ENCODE measurements at places on chromosomes 11 and 22.

- DNase-seq: peak; percentile 32
Measured at GRCh38 chr11:17386331-17387084, 2.0 kb downstream of the KCNJ11 start.

- no peak for DNase-seq
Measured at GRCh38 chr22:46593211-46593681, 26.9 kb upstream of the GRAMD4 start.

- peak; percentile 28 for DNase-seq
Measured at GRCh38 chr11:30984827-30985226, 384.7 kb downstream of the DCDC1 start.

DNA sequence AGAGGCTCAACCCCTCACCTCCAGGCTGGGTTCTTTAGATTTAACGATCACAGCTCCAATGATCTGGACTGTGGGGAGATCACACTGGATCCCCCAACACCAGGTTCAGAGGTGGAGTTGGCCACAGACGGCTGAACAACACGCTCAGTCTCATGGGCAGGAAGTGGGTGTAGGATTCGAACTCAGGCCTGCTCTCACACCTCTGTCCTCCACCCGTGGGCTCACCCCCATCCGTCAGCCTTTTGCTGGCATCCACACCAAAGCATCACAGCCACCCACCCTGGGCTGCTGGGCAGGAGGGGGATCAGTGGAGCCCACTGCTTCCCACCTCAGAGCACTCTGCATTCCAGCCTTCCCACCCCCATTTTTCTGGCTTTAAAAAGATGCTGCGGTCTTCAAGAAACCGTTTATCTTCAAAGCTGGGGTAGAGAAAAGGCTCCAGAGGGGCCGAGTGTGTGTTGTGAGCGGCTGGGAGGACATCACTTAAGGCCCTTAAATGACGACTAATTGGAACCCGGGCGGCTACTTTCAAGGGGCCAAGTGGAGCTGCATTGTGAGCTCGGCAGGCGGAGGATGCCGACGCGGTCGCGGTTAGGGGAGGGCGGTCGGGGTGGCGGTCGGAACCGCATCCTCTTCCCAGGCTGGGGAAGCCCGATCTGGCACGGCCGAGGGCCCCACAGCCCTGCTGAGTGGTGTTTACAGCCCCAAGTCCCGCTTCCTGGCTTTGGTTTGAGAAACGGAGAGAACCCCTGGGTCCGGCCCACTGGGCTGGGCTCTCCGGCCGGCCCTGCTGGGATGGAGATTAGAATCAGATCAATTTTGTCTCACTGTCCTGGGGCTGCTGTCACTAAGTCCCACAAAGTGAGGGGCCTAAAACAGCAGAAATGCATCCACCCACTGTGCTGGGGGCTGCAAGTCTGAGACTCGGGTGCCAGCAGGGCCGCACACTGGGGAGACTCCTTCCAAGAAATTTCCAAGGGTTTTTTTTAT, 15.9 kb upstream of the FGF3 start:
- no peak for DNase-seq

DNA sequence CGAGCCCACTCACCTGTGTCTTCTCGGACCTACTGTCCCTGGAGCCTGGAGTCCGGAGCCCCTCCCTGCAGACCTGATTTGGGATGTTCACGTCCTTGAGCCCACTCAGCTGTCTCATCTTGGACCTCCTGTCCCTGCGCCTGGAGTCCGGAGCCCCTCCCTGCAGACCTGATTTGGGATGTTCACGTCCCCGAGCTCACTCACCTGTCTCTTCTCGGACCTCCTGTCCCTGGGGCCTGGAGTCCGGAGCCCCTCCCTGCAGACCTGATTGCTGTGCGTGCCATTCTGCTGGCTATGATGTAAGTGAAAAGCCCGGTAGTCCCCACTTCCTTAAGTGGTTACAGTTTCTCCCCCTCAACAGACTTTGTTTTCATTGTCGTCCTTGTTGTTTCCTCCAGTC, 867.1 kb downstream of the BRD1 start:
- DNase-seq: no peak

GRCh38 chr11:96330511-96330859, 12.5 kb downstream of the MAML2 start:
- DNase-seq: no peak

GRCh38 chr11:64759722-64760719, at the start of gene PYGM:
Gene PYGM, minus strand, starts transcription at chr11:64759974. Its CDS starts 76 bp downstream, at chr11:64759898.
- no peak for DNase-seq

DNA sequence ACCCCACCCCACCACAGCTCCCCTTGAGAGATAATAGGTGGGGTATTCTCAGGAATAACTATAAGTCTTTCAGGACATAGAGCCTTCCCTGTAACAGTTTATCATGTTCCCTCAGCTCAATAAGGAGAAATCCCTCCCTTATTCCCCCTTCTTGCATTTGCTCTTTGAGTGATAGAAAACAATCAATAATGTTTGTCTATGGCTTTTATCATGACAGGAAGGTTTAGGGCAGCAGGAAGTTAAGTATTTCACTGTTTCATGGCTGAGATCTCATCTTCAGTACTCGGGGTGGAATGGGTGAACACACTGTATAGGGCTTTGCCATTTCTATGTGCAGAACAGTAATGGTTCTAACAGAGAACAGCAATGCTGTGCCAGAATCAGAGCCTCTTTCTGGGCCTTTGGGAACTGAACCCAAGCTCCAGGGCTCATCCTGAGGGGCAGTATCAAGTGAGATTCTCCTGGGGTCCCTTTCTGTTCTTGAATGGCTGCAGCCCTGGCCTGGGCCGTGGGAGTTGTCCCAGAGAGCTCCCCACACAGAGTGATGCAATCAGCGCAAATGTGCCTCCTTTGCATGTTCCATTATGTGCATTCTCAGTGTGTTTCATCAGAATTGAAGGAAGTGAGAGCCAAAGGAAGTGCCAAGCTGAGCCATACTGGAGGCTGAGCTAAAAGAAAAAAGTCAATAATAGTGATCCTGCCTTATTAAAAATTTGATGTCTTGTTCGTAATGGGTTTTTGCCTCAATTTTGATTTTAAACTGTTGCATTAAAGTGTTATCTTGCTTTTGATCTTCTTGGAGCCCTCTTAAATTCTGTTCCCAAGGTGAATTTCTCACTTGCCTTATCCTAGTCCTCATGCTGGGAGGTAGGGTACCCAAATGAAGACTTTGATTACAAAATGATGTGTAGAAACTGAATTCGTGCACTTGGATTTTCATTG, 2.9 kb upstream of the CYP2R1 start:
- peak; percentile 78 for DNase-seq
